Activated CD8-positive, alpha-beta memory T cell treated with anti-CD3 and anti-CD28 coated beads, Interleukin-2, amount 10 ng/mL, durations not matched to agents 7 days and 5 days (primary cell): ENCODE measurements at places on chromosomes 6 and 20. TPM values are rescaled to one million over a fixed set of nuclear protein-coding genes. Genes with fewer than 3 reads are reported as not detected.

DNA sequence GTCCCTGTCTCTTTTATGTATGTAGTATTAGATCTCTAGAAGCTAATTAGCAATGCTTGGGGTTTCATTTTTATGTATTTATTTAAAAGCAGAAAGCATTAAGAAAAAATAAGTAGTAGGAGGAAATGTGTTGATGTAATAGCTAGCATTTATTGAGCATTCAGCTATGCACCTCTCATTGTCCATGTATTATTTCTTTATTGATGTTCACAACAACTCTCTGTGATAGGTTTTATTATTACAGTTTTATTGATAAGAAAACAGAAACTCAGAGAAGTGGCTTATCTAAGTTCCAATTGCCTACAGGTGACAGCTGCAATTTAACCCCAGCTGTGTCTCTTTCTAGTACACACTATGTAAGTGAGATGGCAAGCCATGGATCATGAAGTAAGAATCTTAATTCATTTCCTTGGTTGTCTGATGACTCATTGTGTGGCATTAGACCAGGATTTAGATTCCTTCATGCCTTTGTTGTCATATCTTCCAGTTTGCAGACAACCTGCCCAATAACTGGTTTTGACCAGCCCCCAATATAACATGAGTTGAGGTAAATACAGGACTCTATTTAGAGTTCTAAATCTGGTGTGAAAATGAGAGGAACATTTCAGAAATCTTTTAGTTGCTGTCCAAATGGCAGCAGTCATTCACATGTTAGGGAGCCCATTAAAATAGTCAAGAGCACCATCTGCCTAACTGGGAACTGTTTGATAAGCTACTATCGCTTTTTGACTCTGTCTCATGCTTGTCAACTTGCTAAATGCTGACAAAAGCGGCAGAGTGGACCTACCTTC is 170.8 kb upstream of the PHACTR1 start:
- no peak for DNase-seq

GRCh38 chr6:159441704-159441981 is 251.4 kb downstream of the SOD2 start:
- no peak for DNase-seq

- DNase-seq, result no peak
Measured at GRCh38 chr6:37802810-37803209, 16.7 kb upstream of the ZFAND3 start.

The SMLR1 gene
- total RNA-seq, result not detected

The TTI1 gene
- total RNA-seq, result 34.7 TPM

The IL17A gene
- total RNA-seq, result not detected
